ENCODE measurements at places on chromosomes 3 and 15. TPM values are rescaled to one million over a fixed set of nuclear protein-coding genes. Genes with fewer than 3 reads are reported as not detected.

The REC114 gene
- not detected for total RNA-seq

- no peak for DNase-seq
These were observed 4.2 kb downstream of the RHCG start for GRCh38 chr15:89492111-89492641.

GRCh38 chr3:197847866-197848401, 56.9 kb downstream of the LRCH3 start:
- DNase-seq: no peak

DNA sequence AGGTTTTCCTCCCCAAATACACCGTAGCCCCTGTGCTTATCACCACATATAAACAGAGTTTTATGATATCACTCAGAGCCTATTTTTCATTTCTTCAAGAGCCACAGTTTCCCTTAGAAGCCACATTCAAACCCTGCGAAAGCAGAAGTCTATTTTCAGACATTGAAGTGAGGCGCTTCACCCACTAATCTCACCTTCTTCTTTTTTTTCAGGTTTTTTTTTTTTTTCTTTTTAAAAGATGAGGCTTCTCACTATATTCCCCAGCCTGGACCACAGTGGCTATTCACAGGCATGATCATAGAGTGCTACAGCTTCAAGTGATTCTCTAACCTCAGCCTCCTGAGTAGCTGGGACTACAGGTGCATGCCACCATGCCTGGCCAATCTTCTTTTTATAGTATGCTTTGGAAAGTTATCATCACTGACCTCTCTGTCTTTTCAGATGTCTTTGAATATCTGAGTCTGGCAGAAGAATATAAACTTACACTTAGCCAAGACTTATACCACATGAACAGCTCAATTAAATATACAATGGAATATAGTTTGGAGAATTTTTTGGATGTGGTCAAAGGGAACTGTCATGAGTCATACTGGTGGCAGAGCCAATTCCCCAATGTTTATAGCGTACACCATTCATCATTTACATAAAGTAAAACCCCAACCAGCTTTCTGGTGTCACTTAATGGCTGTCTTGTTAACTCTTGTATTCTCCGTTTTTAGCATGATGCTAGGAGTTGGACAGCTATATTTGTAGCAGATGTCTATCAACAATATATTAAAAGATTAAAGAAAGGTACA, 59.7 kb upstream of the CCDC50 start:
- DNase-seq: no peak

GRCh38 chr3:42533161-42533897, 30.9 kb downstream of the VIPR1 start:
- DNase-seq: no peak

GRCh38 chr15:50824514-50824913, 59.0 kb upstream of the SPPL2A start:
- DNase-seq: no peak

Data from urinary bladder (tissue), 4 donors.